ENCODE measurements at places on chromosomes 2 and 18.

- no peak for DNase-seq
Observed at GRCh38 chr2:30177956-30178355, 31.1 kb downstream of the YPEL5 start.

DNA sequence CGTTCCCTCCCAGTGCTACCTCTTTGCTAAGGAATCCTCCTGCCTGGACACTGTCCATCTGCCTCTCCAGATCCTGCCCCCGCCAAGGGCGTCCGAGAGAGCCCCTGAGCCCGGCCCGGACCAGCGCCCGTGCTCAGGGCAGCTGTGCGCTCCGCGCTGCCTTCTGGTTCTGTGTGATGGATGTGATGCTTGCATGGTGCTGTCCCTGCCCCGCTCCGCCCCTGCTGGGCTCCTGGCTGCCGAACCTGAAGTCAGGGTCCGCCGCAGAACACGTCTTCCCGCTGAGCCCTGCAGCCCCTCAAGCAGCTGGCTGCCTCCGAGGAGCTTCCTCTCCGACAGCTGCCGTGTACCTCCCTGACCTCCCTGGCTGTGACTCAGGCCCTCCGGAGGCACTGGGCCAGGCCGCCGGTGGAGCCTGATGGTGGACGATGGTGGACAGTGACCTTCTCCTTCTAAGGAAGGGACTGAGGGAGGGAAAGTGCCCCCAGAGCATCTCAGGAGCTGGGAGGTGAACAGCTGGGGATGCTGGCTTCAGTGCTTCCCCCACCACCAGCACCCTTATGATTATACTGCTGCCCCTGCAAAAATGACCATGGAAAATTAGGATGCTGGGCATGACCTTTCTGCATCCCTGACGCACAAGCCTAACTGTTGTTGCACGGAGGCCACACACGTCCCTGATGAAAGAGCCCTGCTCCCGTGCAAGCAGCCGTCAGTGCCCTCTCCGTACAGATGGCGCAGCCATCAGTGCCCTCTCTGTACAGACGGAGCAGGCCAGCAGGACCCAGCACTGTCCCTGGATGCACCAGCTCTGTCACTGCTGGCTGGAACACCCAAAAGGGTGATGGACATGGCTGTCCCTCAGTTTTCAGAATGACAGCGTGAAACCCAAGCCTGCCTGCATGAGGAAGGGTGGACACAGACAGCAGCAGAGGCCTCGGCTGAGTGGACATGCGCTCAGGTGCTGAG, 99.3 kb downstream of the TPO start:
- DNase-seq: no peak

- DNase-seq: no peak
Observed at GRCh38 chr2:18552351-18553077, 7.9 kb downstream of the RDH14 start.

GRCh38 chr2:240292619-240293525, 142.6 kb upstream of the GPC1 start:
- DNase-seq: no peak

DNA sequence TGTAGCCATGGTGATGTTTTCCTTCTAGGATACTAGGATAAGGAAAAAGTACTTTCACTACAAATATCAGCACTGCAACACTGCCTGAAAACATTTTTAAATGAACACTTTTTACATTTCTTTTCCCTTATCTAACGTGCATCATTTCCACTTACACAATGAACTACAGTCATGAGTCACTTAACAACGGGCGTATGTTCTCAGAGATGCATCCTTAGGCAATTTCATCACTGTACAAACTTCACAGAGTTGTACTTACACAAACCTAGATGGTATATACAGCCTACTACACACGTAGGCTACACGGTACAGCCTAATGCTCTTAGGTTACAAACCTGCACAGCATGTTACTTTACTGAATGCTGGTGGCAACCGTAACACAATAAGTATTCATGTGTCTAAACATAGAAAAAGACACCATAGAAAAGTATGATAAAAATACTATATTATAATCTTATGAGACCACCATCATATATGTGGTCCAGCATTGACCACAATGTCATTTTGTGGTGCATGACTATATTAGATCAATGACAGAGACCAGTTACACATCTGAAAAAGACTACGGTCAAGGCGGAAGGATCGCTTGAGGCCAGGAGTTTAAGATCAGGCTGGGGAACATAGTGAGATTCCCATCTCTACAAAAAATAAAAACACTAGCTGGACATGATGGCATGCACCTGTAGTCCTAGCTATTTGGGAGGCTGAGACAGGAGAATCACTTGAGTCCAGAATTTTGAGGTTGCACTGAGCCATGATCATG, 39.8 kb downstream of the WDR33 start:
- no peak for DNase-seq

- no peak for DNase-seq
Observed at GRCh38 chr2:15427987-15428386, 133.1 kb downstream of the NBAS start.

DNA sequence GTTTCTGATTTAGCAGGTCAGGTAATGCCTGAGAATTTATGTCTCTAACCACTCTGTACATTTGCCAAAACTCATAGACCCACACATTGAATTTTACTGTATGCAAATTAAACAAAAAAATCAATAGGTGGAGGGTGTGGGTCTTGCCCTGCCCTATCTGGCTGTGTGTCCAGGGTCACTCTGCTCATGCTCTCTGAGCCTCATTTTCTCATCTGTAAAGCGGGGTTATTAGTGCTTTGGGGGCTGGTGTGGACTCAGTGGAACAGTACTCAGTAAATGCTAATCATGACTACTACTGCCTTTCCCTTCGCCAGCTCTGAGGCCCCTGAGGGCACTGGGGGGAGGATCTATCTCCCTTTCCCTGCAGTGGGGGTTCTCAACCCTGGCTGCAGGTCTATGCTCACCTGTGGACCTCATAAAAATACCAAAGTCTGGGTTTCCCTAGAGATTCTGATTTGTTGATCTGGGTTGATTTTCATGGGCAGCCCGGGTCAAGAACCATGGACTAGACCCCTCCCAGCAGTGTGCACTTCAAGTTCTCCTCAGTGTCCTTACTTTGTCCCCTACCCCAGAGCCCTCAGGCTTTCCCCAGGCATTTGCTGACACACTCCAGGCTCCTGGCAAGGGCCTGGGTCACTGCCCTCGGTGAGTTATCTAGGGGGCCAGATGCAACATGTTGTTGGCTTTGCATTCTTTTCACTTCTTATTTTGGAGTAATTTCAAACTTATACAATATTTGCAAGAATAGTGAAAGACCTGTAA, 27.5 kb downstream of the MTHFD2 start:
- DNase-seq: no peak

DNA sequence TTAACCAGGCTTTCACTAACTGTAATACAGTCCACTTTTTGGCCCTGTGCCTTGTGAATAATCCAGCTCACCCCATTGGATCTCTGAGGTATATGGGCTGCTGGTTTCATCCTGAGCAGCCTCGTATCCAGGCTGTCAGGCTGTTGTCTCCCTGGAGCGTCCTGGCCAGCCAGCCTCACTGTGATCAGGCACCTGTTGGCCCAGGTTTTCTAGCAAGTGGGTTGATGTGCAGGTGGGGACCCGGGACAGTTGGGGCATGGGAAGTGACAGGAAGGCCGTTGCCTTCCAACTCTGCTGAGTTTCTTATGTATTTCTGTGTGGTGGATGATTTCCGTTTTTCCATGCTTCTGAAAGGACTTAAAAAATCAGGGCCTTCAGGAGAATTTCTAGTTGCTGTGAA, 132.4 kb downstream of the ACOXL start:
- no peak for DNase-seq

DNA sequence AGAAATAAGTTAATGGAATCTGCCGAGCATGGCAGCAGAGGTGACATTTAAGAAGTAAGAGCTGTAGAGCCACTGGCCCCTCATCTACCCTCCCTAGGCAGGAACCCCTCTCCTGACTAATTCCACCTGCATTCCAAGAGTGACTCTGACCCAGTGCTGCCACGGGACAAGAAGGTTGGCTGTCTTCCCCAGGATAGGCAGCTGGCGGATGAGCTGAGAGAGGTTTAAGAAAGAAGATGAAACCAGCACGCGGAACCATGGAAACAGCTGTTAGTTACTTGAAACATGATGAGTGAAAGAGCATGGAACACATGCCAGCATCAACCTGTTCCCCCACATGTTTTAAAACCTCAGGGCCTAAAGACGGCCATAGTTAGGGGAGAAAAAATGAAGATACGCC, 74.1 kb downstream of the RND3 start:
- DNase-seq: no peak

- DNase-seq: no peak
Observed at GRCh38 chr18:21269349-21269748, 27.3 kb downstream of the GREB1L start.

- no peak for DNase-seq
Observed at GRCh38 chr18:68035774-68036522, 519.4 kb upstream of the DSEL start.

GRCh38 chr2:159118859-159119500, 150.5 kb downstream of the TANC1 start:
- DNase-seq: no peak

- no peak for DNase-seq
Observed at GRCh38 chr2:227473122-227473461, 1.1 kb downstream of the AGFG1 start.

DNA sequence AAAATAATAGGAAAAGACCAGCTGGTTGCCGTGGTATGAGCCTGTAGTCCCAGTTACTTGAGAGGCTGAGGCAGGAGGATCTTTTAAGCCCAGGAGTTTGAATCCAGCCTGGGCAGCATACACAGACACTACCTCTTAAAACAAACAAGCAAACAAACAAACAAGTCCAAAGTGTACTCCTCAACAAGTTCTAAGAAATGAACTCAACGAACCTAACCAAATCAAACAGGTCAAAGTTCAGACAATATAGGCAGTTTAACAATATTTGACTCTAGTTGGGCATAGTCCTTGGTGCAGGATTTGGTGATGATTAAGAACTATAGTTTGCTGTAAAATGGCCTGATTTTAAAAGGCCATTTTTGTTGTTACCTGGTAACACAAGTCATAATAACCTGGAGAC, 41.9 kb upstream of the RHOB start:
- DNase-seq: no peak

DNA sequence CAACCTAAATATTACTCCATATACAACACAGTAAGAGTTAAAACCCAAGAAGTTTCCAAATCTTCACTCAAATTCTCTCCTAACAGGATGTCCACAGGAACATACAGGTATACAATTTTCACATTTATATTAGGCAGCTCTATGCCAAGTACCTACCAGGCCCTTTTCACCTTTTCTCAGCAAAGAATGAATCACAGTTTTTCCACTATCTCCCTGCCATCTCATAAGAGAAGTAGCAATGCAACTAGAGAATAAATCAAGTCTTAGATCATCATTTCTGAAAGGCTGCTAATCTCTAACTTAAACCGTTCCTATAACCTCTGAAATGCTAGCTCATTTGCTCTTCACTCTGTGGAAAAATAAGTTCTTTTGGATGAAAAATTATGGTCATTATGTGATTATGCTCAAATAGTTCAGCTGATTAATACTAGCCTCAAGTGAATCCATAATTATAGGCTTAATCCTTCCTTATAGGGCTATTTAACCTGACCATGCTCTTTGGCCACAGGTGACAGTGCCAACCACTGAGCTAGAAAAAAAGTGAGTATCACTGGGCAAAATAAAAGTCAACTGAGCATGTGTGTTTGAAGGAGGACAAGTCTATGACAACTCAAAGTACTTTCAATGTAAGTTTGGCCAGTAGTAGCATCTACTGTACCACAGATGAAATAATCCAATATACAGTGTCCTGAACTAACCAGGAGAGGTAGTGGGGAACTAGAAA, 79.7 kb downstream of the COBLL1 start:
- DNase-seq: no peak

GRCh38 chr18:43574974-43575373, 297.7 kb upstream of the SYT4 start:
- no peak for DNase-seq

DNA sequence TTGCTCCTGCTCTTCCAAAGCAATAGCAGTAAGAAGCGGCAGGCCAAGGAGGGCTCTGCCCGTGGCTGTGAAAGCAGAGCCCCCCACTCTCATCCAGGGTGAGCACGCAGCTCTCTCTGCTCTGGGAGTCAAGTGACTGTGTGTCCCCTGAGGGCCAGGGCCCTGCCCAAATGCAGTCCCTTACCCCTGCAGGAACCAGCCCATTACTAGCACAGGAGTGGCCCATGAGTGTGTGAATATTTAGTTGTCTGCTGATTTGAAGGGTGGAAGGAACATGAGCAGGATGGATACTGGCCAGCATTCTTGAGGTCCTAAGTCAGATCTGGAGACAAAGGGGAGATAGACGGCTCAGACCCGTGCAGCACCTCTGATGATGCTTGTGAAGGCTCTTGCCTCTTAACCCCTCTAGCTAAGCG, 69.7 kb upstream of the FOSL2 start:
- DNase-seq: no peak

- no peak for DNase-seq
Observed at GRCh38 chr2:222952204-222952603, 91.4 kb downstream of the ACSL3 start.

DNA sequence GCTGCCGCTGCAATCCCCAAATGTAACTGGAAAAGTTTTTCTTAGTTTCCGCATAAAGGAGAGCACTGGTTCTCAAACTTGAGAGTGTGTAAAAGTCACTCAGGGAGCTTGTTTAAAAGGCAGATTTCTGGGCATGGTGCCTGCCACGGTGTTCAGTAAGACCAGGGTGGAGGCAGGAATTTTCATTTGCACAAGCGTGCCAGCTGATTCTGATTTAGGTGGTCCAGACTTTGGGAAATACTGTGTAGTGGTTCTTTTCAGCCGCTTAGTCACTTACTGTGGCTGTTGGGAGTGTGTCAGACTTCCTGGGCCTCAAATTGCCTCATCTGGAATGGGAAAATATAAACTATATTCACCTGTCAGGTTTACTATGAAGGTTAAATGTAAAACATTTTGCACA, 788 bp downstream of the ARMC9 start:
- DNase-seq: no peak

GRCh38 chr2:173346035-173346434, 8.6 kb upstream of the CDCA7 start:
- DNase-seq: no peak

GRCh38 chr2:151616760-151617339, 117.4 kb downstream of the NEB start:
- no peak for DNase-seq

- DNase-seq: no peak
Observed at GRCh38 chr2:199108056-199108455, 349.7 kb downstream of the SATB2 start.

DNA sequence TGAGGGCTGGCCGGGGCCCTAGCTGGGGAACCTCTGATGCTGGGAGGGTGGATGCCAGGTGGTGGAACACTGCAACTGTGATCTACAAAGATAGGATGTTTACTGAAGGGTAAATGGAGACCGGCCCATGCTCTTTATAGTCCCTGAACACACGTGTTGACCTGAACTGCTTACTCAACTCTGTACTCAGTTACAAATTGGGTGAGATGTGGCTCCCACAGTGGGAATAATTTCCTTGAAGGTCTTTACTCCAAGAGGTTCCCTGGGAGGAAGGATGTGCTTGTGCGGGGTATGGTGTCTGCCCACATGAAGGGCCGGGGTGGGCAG, 254.1 kb downstream of the PRKCE start:
- DNase-seq: no peak

GRCh38 chr2:18754286-18754685, 164.9 kb upstream of the NT5C1B start:
- DNase-seq: no peak
